Fibroblast of villous mesenchyme (primary cell): ENCODE measurements at places on chromosomes 3 and 15.
A peak's percentile ranks its signal among the peaks of the same experiment; 100 is the strongest.

DNA sequence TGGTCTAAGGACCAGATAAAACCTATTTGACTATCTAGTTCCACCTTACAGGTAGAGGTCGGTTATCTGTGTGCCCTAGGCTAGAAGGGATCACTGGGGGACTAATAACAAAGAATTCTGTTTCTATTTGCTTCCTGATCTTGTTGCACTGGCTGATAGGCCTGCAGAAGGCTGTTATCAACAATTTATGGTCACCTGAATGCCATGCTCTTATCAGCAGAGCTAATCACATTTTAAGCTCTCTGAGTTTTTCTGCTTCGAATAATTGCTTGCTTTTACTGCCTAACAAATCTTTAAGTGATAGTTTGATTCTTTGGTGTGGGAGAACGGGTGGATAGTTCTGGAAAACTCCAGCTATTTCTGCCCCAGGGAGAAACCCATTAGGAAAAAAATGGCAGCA, 263.1 kb downstream of the PDZRN3 start:
- no peak for DNase-seq

DNA sequence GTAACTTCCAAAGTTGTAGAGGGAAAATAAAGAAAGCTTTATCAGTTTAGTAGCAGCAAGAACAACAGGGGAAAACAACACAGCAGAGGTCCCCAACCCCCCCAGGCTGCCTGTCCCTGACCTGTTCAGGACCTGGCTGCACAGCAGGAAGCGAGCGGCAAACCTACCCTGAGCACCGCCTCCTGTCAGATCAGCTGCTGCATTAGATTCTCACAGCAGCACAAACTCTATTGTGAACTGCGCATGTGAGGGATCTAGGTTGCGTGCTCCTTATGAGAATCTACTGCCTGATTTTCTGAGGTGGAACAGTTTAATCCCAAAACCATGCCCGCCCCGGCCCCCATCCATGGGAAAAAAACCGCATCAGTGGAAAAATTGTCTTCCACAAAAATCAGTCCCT, 40.3 kb downstream of the USP50 start:
- peak; percentile 8 for DNase-seq

DNA sequence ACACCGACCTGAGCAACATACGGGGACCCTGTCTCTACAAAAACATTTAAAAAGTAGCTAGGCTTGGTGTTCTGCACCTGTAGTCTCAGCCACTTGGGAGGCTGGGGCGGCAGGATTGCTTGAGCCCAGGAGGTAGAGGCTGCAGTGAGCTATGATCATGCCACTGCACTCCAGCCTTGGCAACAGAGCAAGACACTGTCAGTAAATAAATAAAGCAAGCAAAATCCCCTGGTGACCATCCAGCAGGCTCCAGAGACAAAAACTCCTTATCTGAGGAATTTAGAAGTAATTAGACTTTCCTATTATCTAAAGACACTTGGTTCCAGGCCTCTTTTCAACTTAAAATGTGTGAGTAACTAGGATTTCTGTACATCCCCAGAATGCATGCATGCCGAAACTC, 29.5 kb upstream of the ZNF774 start:
- DNase-seq: no peak

DNA sequence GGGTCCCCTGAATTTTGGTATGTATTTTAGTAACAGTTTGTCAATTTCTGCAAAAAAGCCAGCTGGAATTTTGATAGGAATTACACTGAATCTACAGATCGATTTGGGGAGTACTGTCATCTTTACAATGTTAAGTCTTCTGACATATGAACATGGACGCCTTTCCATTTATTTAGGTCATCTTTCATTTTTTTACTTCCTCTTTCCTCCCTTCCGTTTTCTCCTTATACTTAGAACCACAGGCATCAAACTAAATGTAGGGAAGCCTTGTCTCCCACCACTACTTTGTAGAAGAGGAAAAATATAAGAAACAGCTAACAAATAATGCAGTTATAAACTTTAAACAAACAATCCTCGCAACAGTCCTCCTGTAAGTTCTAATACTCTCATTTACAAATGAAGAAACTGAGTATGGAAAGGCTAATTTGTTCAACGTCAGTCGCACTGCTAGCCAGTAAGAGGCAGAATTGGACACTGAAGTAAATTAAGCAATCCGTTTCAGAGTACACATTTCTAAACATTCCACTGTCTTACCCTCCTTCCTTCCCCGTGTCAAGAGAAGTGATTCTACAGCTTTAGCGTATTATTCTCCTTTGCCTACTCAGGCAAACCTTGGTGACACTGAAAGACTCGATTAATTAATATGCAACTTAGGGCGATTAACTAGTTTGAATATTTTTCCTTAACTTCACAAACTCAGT, 25.6 kb downstream of the RHOA start:
- DNase-seq: no peak

DNA sequence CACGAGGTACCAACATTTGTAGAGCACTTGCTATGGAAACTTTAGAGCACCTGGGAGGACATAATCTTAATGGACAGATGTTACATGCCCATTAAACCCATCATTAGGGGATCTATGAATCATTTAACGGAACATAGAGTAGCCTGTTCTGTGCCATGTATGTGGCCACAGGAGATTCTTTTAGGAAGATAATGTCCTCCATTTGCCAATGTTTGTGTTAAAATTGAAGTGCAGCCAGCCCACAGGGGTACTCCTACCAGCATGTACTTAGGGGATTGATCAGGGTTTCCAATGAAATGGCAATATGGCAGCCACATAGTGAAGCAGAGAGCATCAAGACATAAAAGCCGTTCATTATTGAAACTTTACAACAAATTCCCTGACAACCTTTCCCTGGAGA, 70.7 kb downstream of the TNIK start:
- no peak for DNase-seq

DNA sequence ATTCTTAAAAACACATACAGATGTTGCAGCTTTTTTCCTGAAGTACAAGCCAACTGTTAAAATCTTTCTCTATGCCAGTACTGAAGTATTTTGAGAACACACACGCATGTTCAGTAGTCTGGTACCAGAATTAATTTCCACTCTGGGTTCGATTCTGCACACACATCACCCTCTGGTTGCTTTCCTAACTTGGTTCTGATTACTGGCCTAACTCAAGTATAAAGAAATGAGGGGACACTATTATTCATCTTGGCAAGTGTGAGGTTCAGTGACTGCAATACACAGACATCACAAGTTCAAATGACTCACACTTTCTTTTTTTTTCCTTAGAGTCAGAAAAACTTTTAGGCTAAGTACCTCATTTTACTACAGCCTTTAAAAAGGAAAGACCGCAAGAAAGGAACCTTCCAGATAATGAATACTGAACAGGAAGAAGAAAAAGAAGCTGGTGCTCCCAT, 37.4 kb upstream of the LDHAL6B start:
- DNase-seq: peak; percentile 92

GRCh38 chr3:45509768-45510129, 84.8 kb upstream of the LIMD1 start:
- DNase-seq: no peak

GRCh38 chr3:194671511-194671899, 486 bp downstream of the LSG1 start:
- peak; percentile 55 for DNase-seq

- DNase-seq: no peak
These were observed at the start of gene SLITRK3 for GRCh38 chr3:165195640-165196576. SLITRK3 (minus strand) TSS chr3:165196384; CDS start chr3:165190830, 5,554 bp downstream.

DNA sequence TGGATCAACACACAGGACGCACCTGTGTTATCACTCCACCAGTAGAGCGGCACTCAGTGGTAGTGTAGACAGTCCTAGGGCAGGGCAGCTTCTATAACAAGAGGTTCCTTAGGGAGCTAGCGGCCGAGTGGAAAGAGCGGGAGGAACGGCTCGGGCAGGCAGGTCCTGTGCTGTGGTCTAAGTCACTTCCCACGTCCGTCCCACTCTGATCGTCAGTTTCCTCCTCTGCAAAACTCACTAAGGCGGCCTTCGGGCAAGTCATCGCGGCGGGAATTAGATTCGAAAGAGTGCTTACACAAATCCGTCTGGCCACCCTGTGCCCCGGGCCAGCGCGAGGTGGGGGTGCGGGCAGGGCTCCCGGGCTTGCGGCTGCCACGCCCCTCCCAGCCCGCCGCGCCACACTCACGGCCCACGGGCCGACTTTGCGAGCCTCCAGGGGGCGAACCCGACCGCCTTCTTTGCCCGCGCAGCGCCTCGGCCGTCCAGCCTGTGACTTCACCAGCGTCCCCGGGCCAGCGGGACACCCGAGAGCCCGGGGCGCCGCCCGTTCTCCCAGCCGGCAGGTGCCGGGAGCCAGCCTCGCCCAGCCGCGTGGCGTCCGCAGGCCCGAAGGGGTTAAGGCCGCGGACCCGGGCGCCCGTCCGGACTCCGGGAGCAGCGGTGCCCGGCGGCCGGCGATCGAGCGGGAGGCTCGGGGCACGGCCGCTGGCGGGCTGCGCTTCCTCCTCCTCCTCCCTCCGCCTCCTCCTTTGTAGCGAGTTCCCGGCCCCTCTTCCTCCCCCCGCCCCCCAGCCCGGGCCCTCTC, 416 bp upstream of the CORO2B start:
- peak; percentile 59 for DNase-seq

- DNase-seq: no peak
These were observed 41.6 kb downstream of the WNT5A start for GRCh38 chr3:55445551-55445950.

DNA sequence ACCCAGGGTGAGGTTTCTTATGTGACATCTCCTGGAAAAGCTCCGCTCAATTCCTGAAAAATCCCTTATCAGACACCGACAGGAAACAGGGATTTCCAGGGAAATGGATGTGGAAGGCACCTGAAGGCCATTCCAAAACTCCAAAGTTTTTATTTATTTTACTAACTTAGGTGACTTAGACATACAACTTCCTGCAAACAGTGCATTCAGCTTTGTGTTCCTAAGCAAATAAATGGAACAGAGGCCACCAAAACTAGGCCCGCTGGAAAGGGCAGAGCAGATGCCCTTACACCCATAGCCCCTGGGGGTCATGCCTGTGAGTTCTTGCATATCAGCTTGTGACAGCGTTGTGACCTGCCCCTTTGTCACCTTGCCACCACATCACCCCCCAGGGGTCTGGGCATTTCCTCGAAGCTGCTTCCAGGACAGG, 239.4 kb downstream of the XXYLT1 start:
- DNase-seq: no peak

DNA sequence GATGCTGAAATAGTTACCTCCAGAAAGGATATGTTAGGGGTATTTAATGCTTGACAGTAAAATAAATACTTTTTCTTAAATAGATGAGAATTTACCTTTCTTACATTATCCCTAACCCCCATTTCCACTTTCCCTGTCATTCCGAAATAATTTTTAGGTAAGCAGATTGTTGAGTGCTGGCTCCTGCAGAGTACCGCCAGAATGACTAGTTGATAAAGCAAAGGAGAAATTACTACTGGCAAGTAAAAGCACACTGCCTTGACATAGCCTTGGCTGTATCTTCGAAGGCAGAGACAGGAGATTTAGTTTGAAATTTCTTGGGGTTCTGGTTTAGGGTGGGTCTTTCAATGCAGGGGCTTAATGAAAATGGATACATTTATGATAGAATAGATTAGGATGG, 40.8 kb downstream of the LRRC49 start:
- no peak for DNase-seq

DNA sequence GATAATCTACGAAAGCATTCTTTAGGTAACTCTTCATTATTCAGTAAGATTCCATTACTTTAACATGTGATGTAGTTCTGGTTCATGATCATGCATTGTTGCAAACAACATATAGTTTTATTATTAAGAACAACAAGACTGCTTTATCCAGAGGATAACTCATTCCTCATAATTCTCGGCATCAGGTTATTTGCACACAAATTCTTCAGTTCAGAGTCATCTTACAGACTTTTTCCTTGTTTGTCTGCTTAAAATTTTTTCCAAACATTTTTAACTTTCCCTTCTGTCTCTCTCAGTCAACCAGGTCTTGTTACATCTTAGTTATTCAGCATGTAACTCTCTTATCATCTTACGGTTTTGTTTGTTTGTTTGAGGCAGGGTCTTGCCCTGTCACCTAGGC, 60.1 kb downstream of the VGLL3 start:
- no peak for DNase-seq
